ENCODE measurements at places on chromosomes 1 and 21. TPM values are rescaled to one million over a fixed set of nuclear protein-coding genes. Genes with fewer than 3 reads are reported as not detected.
A peak's percentile ranks its signal among the peaks of the same experiment; 100 is the strongest.

DNA sequence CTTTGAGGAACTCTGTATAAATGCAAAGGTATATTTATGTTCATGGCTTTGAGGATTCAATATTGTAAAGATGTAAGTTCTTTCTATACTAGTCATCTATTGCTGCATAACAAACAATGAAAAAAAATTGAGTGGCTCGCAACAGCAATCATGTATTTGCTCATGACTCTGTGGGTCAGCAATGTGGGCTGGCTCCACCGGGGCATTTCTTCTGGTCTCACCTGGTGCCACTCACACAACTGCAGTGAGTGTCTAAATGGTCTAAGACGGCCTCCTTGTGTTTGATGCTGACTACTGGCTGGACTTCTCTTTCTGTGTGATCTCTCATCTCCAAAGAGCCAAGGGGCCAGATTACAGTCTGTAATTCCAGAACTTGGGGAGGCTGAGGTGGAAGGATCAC, 45.1 kb upstream of the EXO1 start:
- H3K4me1 ChIP-seq: no peaks in the 10 kb centered on the region
- DNase-seq: no peak
- H3K36me3 ChIP-seq: no peaks in the 10 kb centered on the region
- no peaks in the 10 kb centered on the region for H3K27me3 ChIP-seq
- H3K4me3 ChIP-seq: no peak overlapping the region
- no peak overlapping the region for H3K27ac ChIP-seq

DNA sequence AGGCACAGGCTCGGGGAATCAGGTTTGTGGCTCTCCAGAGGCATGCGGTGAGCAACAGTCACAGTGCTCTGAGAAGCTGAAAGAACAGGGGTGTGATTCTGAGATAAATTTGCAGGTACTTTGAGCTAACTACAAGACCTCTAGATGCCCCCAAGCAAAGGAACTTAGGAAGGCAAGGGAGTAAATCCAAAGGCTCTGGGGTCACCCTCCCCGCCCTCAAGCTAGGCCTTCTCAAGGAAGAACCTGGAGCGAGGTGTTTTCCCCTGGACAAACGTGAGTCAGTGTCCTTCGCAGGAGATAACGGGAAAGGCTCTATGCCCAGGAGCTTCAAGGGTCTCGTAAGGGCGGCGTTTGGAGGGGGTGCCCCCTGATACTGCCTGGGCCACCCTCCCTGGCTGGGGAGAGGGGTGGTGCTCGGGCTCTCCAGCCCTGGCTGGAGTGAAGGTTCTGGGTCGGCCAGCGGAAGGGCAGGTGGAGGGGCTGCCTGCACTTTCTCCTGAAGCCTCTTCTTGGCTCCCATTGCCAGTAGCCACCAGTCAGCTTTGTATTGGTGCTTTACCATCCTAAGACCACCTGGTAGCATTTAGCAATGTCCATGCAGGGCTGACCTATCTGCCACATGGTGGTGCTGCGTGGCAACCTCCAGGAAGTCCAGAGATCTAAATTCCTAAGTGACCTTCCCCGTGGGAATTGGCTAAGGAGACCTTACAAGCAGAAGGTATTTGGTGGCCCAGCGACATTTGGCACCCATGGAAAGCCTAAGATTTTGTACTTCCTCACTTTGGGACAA, 44.0 kb downstream of the GPR161 start:
- DNase-seq: no peak
- H3K4me3 ChIP-seq: no peak overlapping the region
- H3K36me3 ChIP-seq: no peaks in the 10 kb centered on the region
- H3K4me1 ChIP-seq: no peaks in the 10 kb centered on the region

Gene TMEM61
- total RNA-seq: not detected

GRCh38 chr1:97252925-97253324, 531.3 kb downstream of the PTBP2 start:
- no peaks in the 10 kb centered on the region for H3K4me1 ChIP-seq
- H3K27ac ChIP-seq: no peak overlapping the region
- H3K27me3 ChIP-seq: no peaks in the 10 kb centered on the region
- H3K4me3 ChIP-seq: no peak overlapping the region

Gene DEDD
- 35.0 TPM for total RNA-seq

GRCh38 chr1:156106624-156107488, 7.7 kb upstream of the LMNA start:
- H3K27me3 ChIP-seq: no peaks in the 10 kb centered on the region
- H3K4me1 ChIP-seq: peaks cover 53% of the 10 kb centered on the region
- peak overlapping the region; percentile 76 for H3K4me3 ChIP-seq
- no peak for DNase-seq
- no peaks in the 10 kb centered on the region for H3K36me3 ChIP-seq

DNA sequence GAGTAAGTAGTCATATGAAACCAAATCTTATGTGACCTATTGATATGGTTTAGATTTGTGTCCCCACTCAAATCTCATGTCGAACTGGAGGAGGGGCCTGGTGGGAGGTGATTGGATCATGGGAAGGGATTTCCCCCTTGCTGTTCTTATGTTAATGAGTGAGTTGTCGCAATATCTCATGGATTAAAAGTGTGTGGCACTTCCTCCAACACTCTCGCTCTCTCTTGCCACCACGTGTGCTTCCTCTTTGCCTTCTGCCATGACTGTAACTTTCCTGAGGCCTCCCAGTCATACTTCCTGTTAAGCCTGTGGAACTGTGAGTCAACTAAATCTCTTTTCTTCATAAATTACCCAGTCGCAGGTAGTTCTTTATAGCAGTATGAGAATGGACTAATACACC, 241.2 kb downstream of the RGS7 start:
- H3K27me3 ChIP-seq: no peaks in the 10 kb centered on the region
- no peaks in the 10 kb centered on the region for H3K36me3 ChIP-seq
- no peak overlapping the region for H3K4me3 ChIP-seq
- DNase-seq: no peak
- H3K27ac ChIP-seq: no peak overlapping the region

- no peak overlapping the region for H3K27ac ChIP-seq
- H3K4me3 ChIP-seq: no peak overlapping the region
- H3K4me1 ChIP-seq: peaks cover 43% of the 10 kb centered on the region
- peaks cover 21% of the 10 kb centered on the region for H3K36me3 ChIP-seq
These were observed 53.4 kb downstream of the GALNT2 start for GRCh38 chr1:230120289-230120920.

DNA sequence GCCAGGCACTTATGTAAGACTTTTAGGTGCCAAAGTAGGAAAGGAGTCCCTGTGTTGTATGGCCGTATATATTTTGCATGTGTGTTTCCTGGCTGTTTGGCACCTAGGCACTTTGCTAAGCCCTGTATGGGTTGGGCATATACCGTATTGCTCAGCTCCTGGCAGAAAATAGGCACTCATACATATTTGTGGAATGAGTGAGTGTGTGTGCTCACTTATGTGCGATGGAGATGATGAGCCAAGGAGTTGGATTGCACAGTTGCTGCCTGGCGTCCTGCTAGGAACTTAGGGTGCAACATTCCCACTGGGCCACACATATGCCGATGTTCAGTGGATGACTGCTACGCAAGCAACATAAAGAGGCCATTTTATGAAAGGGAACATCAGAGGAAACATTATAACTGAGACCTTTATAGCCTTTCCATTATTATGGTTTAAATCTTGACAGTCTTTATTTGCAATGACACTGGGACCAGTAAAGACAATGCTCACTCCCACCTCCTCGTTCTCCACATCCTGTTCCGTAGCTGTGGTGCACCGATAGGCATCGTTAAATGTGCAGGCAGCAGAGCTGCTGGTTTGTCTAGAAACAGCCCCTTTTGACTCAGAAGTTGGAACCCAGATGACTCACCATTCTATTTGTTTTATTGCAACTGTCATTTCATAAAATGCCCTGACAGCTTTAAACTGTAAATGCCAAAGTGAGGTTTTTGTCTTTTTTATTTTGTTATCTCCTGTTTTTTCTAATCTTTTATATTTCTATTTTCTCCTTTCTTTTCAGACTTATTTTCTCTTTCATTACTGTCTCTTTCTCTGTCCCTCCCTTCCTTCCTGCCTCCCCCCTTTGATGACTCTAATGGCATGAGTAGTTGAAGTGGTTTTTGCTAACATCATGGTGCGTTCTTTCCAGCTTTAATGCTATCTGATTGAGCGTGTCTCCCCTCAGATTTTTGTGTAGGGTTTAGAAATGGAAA, 36.1 kb downstream of the PEX14 start:
- H3K4me3 ChIP-seq: peak overlapping the region; percentile 33
- H3K27me3 ChIP-seq: no peaks in the 10 kb centered on the region
- H3K27ac ChIP-seq: peak overlapping the region; percentile 79
- H3K4me1 ChIP-seq: peaks cover 68% of the 10 kb centered on the region
- peak; percentile 92 for DNase-seq

GRCh38 chr1:170247751-170248521, 102.2 kb downstream of the NTMT2 start:
- no peak for DNase-seq
- no peaks in the 10 kb centered on the region for H3K36me3 ChIP-seq
- H3K27ac ChIP-seq: no peak overlapping the region
- peaks cover 9% of the 10 kb centered on the region for H3K4me1 ChIP-seq
- peaks cover 2% of the 10 kb centered on the region for H3K27me3 ChIP-seq
- H3K4me3 ChIP-seq: no peak overlapping the region

GRCh38 chr1:56099766-56100265, 479.5 kb downstream of the PLPP3 start:
- no peak overlapping the region for H3K27ac ChIP-seq
- no peaks in the 10 kb centered on the region for H3K36me3 ChIP-seq
- H3K27me3 ChIP-seq: no peaks in the 10 kb centered on the region
- no peaks in the 10 kb centered on the region for H3K4me1 ChIP-seq
- no peak overlapping the region for H3K4me3 ChIP-seq
- no peak for DNase-seq

DNA sequence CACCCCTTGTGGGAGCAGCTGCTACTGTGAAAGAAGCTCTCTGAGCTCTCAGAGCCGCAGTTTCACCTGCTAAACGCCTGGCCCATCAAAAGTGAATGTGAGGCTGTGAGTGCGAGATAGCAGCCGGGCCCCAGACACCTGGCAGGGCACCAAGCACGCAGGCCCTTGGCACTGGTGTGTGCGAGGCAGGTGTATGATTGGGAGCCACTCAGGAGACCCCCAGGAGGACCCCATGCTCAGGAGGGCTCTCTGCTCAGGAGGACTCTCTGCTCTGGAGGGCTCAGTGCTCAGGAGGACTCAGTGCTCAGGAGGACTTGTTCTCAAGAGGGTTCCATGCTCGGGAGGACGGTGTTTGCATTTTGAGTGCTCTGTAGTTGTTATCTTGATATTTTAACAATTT, 14.3 kb upstream of the ADARB1 start:
- H3K4me3 ChIP-seq: no peak overlapping the region
- no peaks in the 10 kb centered on the region for H3K4me1 ChIP-seq
- H3K36me3 ChIP-seq: no peaks in the 10 kb centered on the region
- no peak for DNase-seq
- peaks cover 12% of the 10 kb centered on the region for H3K27me3 ChIP-seq
- no peak overlapping the region for H3K27ac ChIP-seq

Gene C1orf52
- total RNA-seq: 21.8 TPM

DNA sequence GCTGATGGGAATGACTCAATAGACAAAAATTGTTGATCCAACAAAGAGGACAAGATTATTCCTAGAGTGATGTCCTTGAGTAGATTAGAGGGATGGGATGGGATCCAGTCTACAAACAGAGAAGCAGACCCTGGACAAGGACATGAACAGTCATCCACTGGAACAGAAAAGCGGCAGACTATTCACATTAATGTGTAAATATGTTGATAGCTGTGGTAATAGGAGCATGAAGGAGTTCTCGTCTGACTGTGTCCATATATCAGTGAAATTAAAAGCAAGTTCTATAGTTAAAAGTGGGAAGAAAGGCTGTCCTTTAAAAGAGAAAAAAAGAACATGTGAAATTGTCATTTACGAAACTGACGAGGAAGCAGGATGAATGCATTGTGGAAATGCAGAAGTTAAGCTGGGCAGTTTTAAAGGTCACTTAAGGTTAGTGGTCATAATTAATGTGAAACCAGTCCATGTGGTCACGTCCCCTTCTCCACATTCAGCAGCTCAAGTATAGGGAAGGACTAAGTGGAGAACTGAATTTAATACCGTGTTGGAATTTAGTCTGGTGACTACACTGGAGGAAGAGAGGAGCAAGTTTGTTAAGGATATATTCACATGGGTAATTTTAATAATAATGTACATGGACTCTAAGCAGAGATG, 62.1 kb downstream of the PIK3R3 start:
- H3K4me3 ChIP-seq: no peak overlapping the region
- DNase-seq: no peak
- no peaks in the 10 kb centered on the region for H3K27me3 ChIP-seq
- peaks cover 3% of the 10 kb centered on the region for H3K4me1 ChIP-seq
- no peak overlapping the region for H3K27ac ChIP-seq

DNA sequence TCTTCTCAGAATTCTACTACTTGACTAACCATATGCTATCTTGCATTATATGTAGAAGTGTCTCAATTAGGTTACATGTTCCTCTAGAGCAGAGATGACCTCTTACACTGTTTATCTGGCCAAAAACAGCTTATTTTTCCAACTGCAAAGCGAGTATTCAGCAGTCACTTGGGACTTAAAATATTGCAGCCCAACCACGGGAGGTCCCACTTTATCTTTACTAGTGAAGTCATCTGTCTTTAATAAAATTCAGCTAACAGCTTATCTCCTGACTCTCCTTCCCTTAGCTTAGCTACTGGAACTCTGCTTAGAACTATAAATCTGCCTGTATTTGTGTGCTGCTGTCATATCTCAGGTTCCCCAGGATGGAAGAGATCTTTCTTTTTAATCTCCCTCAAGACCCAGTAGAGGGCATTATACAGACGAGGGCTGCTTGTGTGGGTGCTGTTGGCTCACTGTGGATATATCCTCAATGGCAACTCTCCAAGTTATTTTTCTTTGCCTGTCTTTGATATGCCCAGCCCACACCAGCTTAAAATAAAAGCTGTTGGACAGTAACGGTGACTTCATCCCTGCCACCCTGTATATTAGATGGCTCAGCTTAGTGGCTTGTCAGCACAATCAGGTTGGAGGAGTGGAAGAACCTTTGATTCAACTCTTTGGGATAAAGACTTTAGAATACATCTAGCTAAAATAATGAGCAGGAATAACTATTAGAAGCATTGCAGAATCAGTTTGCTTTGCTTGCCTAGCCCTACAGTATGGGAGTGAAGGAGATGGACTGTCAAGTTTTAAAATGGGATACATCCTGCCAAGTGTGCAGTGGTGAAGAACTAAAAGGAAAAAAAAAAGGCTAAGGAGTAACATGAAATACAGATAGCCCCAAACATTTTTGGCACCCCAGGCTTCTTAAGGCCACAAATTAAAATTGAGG, 9.6 kb downstream of the ENSA start:
- no peak for DNase-seq
- H3K27ac ChIP-seq: peak overlapping the region; percentile 55
- H3K36me3 ChIP-seq: peaks cover 71% of the 10 kb centered on the region
- H3K27me3 ChIP-seq: no peaks in the 10 kb centered on the region

DNA sequence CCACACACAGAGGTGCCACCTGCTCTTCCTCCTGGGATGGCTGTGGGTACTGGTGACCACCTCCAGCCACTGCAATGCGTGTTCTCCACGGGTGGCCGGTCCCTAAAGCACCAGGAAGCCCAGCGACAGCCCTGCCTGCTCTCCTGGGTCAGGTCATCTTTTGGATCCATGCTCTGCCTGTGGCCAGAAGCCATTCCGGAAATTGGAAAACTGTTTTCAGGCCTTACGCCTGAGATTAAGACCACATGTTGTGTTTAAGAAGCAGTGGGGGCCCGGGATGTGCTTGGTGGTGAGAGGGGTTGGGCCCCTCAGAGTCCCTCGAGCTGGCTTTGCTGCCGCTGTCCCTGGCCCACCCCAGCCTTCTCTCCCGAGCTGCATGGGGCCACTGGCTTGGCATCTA, 150.8 kb downstream of the PEX14 start:
- H3K4me3 ChIP-seq: no peak overlapping the region
- no peak overlapping the region for H3K27ac ChIP-seq
- H3K4me1 ChIP-seq: no peaks in the 10 kb centered on the region
- DNase-seq: no peak
- H3K27me3 ChIP-seq: no peaks in the 10 kb centered on the region

Gene ASCL5
- not detected for total RNA-seq

Gene PLA2G2D
- 0.07 TPM for total RNA-seq

Gene KCNK2
- not detected for total RNA-seq

GRCh38 chr1:201377611-201378092, at the start of gene TNNT2:
TSS of gene TNNT2 (minus strand) at chr1:201377680. CDS start at chr1:201373254, 4,426 bp downstream.
- H3K27me3 ChIP-seq: peaks cover 3% of the 10 kb centered on the region
- H3K27ac ChIP-seq: no peak within 1 kb of the TSS

Gene GPR52
- 0.56 TPM for total RNA-seq
